ENCODE measurements at places on chromosomes 1 and 21. TPM values are rescaled to one million over a fixed set of nuclear protein-coding genes. Genes with fewer than 3 reads are reported as not detected.
A peak's percentile ranks its signal among the peaks of the same experiment; 100 is the strongest.

GRCh38 chr1:56123421-56123820 lies 455.9 kb downstream of the PLPP3 start:
- DNase-seq, result peak; percentile 74

ATAD3C gene
- total RNA-seq, result not detected

FCRL5 gene
- total RNA-seq, result not detected

DNA sequence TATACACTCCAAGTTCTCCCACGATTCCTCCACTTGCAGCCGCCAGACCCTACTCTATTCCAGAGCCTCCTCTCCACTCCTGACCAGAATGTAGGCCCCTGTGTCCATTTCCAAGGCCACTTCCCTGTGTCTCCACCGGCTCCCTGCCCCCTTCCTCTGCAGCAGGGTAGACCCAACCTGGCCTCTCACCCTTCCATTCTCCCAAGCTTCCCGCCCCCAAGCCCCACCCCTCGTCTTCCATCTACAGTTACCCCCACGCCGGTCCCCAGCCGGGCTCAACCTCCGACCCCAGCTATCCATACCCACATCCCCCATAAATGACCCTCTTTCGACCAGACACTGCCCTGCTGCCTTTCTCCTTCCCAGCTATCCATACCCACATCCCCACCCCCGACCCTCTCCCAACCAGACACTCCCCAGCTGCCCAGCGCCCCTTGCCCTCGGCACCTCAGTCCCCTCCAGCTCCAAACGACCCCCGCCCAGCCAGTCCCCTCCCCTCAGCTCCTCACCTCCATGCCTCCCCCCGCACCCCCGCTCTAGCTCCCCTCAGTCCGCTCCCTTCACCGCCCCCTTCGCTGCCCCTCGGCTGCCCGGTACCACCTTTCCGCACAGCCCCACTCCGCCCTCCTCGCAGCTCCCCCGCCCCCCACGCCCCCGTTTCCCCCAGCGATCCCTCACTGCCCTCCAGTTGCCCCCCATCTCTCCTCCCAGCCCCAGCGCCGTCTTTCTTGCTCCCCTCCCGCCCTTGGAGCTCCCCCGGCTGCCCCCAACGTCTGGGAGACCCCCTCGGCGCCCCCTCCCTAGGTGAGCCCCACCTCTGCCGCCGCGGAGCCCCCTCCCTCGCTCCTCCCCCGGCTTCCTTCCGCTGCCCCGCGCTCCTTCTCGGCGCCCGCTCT lies 670 bp downstream of the RAB3B start:
- DNase-seq, result no peak

DNA sequence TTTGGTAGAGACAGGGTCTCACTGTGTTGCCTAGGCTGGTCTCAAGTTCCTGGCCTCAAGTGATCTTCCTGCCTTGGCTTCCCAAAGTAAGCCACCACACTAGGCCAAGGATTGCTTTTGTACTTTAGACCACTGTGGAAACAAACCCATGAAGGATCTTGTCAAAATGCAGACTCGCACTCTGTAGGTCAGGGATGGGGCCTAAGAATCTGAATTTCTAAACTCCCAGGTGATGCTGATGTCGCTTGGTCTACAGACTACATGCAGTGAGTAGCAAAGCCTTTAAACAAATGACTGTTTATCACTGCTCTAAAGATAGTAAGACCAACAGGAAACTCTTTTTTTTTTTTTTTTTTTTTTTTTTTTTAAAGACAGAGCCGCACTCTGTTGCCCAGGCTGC lies 54.1 kb upstream of the MUTYH start:
- no peak for DNase-seq

DNA sequence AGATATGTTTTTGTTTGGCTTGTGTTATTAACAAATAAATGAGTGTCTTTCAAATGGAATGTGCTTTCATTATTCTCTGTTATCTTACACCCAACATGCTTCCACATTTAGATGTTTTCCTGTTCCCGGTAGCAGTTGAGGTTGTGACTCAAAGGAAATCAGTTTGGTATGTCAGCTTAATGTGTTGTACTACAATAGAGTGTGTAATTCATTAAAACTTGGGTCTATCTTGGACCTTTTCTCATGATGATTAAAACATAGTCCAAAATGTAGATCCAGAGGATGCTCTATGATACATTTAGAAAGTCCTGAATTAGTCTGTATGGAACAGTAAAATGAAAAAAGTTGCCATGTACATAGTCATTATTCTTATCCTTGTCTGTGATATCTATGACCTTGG lies 26.7 kb downstream of the RTCA start:
- DNase-seq, result peak; percentile 3

DNA sequence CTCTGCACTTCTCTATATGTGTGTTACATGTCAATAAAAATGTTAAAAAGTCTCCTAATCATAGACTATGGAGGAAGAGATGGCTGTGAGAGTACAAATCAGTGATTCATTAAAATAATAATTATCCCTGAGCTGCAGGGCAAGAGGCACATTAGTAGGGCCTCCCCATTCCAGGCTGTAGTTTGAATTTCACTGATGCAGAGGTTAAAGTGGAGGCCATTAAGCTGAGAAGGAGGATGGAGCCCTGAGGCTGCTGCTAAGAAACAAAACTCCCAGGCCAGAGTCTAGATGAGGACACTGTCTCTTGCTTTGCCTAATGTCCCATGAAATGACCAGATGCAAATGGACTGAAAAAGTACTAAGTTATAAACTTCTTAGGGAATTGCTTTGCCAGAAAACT lies 89.1 kb upstream of the WDR26 start:
- DNase-seq, result no peak

- no peak for DNase-seq
Measured at GRCh38 chr21:26925636-26926035, 41.3 kb downstream of the ADAMTS5 start.

HAO2 gene
- not detected for total RNA-seq

DNA sequence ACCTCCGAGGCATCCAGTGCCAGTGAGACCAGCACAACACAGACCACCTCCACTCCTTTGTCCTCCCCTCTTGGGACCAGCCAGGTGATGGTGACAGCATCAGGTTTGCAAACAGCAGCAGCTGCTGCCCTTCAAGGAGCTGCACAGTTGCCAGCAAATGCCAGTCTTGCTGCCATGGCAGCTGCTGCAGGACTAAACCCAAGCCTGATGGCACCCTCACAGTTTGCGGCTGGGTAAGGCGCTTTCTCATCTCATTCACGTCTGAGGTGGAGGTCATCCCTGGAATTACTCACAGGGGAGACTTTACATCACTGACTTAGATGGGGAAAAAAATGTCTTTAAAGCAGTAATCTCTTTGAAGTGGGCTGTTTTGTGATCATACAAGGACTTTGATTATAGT lies 106.3 kb downstream of the CD247 start:
- DNase-seq, result no peak

ADARB1 gene
- total RNA-seq, result 39.8 TPM

GRCh38 chr1:119510046-119510445 lies 3.0 kb downstream of the HSD3B1 start:
- DNase-seq, result no peak

DNA sequence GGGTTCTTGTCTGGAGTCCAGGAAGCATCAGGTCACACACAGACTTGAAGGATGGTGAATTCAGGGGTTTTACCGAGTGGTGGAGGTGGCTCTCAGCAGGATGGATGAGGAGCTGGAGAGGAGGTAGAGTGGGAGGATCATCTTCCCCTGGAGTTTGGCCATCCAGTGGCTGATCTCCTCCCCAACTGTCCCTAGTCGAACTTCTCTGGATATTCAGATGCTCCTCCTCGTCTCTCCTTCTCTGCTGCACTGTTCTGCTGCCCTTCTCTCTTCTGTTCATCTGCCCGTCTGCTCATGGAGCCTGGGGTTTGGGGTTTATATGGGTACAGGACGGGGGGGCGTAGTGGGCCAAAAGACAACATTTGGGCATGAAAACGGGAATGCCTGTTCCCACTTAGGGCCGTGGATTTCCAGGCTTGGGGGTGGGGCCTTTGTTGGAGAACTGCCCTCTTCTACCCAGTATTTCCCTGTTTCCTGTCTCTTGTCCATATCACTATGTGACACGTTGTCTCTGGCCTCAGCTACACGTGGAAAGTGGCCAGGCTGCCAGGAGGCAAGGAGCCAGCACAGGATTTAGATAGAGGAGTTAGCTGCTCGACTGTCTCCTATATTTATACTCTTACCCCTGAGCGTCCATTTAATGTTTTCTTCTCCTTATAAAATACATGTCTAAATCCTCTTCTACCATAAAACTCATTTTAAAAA lies 76.7 kb downstream of the SIPA1L2 start:
- peak; percentile 52 for DNase-seq

DNA sequence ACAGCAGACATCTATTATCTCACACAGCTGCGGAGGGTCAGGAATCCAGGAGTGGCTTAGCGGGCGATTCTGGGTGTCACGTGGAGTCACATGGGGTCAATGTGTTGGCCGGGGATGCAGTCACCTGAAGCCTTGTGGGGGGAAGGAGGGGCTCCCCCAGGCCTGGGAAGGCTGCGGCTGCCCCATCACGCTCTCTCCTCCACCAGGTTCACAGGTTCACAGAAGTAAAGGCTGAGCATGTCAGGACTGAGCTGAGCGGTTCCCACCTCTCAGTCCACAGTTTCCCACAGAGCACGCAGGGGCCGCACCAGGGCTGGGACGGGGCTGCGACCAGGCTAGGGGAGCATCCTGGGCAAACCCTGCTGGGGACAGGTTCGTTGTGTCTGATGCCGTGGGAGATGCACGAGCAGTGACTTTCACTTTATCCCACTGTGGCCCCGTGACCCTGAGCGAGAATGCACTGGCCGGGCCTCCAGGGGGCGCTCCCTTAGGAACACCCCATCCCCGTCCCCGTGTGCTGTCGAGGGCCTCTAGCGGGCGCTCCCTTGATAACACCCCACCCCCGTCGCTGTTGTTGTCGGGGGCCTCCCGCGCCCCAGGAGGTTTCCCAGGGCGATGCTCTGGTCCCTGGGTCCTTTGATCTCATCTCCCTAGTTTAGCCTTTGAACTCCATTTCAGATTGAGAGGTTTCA lies 73.2 kb upstream of the TRAPPC10 start:
- peak; percentile 59 for DNase-seq

TRMT13 gene
- total RNA-seq, result 12.8 TPM

MIB2 gene
- 18.1 TPM for total RNA-seq

GRCh38 chr1:119159111-119159510 lies 18.7 kb upstream of the WARS2 start:
- peak; percentile 81 for DNase-seq

DNA sequence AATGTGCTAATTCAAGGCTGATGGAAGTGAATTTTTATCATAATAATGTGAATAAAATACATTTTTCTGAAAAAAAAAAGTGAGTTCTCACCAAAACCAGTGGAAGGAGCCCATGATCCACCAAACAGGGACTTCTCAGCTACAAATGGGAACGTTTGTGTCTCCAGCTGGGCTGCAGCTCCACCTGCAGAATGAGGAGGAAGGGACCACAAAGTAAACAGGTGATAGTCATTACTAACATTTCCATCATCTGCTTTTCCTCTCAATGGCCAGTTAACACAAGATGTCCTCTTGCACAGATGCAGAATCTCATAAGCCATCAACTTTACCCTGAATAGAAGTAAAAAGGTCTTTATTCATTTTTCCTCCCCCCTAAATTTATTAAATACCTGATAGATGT lies 246.2 kb downstream of the MRPL39 start:
- no peak for DNase-seq

A3GALT2 gene
- total RNA-seq, result not detected

DNA sequence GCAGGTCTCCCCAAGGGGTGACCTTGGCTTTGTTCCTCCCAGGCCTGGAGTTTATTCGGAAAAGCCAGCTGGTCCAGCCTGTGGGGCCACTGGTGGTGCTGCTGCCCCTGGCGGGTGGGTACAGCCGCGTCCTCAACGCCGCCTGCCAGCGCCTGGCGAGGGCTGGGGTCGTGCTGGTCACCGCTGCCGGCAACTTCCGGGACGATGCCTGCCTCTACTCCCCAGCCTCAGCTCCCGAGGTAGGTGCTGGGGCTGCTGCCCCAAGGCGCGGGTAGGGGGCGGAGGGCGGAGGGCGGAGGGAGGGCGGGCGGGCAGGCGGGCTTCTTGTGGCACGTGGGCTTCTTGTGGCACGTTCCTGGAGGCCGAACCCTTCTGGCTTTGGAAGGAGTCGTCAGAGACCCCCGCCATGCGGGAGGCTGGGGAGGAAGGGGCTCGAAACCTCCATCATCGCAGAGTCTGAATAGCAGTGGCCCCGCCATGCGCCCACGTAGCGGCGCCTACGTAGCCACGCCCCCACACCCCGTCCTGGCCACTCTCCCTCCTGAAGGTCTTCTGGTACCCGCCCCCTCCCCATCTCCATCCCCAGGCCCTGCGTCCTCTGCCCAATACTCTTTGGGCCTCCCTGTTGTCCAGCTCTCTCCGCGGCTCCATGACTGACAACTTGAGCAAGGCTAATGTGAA lies 16.7 kb downstream of the PCSK9 start:
- no peak for DNase-seq

GRCh38 chr21:43728467-43729390 lies 9.8 kb downstream of the PDXK start:
- peak; percentile 98 for DNase-seq

- no peak for DNase-seq
Measured at GRCh38 chr1:64084451-64084850, 119.0 kb upstream of the UBE2U start.

DNA sequence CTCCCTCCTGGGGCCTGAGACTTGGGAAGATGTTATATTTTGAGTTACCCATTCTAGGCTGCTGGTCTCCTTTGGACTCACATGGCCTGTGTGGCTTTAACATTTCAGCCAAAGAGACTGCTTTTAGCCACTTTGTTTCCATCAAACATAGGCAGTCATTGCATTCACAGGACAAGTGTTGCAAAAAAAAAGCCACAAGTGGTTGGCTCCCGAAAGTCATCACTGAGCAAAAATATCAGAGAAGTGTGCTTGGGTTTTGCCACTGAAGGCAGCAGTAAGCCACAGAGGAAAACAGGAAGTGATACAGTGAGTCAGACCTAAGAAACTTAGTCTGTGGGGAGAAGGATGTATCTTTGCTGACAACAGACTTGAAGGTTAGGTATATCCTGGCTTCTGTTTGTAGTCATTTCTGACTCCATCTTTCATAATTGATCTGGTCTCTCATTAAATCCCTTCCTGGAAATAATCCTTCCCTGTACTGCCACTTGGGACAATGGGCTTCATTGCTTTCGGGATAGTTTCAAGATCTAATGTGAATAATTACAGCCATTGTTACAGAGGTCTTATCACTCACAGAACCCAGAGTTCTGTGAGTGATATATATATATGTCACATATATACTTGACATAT lies 80.9 kb downstream of the COLGALT2 start:
- peak; percentile 87 for DNase-seq

USP48 gene
- 47.2 TPM for total RNA-seq

GRCh38 chr1:27176323-27176722 lies 21.4 kb upstream of the SLC9A1 start:
- DNase-seq, result no peak

All from IMR-90 (cell line).